Stomach (tissue), 19 donors: ENCODE measurements at places on chromosomes 16 and 17.

GRCh38 chr17:823501-823902, 41.3 kb downstream of the MRM3 start:
- H3K4me3 ChIP-seq: no peak overlapping the region
- no peak overlapping the region for H3K27ac ChIP-seq
- no peak for DNase-seq
- peaks cover 76% of the 10 kb centered on the region for H3K36me3 ChIP-seq

- DNase-seq: no peak
- H3K27me3 ChIP-seq: no peaks in the 10 kb centered on the region
- peaks cover 79% of the 10 kb centered on the region for H3K36me3 ChIP-seq
Measured at GRCh38 chr17:37259030-37259735, 116.6 kb upstream of the C17orf78 start.

GRCh38 chr17:5557485-5557884, 26.8 kb downstream of the NLRP1 start:
- no peak overlapping the region for H3K4me3 ChIP-seq
- H3K4me1 ChIP-seq: no peaks in the 10 kb centered on the region
- DNase-seq: no peak
- peaks cover 18% of the 10 kb centered on the region for H3K36me3 ChIP-seq
- H3K27ac ChIP-seq: no peak overlapping the region

DNA sequence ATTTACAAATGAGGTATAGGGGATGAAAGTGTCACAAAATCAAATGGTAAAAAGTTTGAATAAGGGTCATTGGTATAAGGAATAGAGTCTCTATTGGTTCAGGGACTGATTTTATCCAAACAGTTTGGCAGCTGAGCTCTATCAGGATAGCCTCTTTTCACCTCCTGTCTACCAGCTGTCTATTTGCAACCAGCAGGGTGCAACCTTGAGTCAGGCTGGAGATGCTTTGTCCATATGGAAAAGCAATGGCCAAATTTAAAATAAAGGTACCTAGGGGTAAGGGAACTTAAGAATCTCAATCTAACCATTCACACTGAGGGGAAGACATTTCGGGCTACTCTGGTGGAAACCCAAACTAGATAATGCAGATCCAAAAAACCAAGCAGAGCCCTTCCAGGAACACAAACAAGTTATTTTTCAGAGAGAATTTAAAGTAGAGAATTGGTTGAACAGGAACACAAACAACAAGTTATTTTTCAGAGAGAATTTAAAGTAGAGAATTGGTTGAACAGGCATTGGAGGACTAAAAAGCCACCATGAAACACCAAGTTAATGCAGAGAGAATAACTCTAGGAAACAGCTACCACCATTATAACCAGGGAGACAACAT, 12.6 kb upstream of the CA10 start:
- H3K4me1 ChIP-seq: no peaks in the 10 kb centered on the region
- DNase-seq: peak; percentile 63

DNA sequence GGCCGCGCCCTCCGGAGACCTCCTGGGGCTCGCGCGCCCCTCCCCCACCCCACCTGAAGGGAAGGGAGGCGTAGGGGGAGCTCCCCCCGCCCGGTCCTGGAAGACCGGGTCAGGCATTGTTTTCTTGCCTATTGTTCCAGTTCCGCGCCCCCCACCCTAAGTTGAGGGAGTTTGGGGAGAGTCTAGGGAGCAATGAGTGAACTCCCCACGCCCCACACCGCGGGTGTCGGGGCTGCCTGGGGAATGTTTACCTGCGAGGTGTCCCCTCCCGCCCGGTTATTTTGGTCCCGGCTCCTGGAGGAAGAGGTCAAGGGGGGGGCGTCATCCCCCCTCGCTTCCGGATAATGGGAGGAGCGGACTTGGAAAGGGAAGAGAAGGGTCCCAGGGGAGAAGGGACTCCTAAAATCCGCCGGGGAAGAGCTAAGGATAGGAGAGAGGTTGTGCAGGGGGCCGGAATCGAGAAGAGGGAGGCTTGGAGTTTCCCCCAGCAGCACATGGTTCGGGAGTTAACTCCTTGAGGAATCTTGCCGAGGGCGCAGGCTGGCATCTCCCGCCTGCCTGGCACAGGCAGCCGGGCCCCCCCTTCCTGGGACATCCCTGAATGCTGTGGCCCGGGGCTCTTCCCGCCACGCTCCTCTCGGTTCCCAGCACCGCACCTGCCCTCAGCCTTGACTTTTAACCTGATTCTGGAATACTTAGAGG, 881 bp downstream of the MLLT6 start:
- DNase-seq: peak; percentile 71
- H3K27me3 ChIP-seq: no peaks in the 10 kb centered on the region
- peak overlapping the region; percentile 95 for H3K4me3 ChIP-seq
- H3K4me1 ChIP-seq: peaks cover 46% of the 10 kb centered on the region

GRCh38 chr16:17159617-17160016, 311.1 kb downstream of the XYLT1 start:
- H3K4me3 ChIP-seq: no peak overlapping the region
- no peak overlapping the region for H3K27ac ChIP-seq

- no peaks in the 10 kb centered on the region for H3K36me3 ChIP-seq
- peak; percentile 74 for DNase-seq
- H3K4me1 ChIP-seq: peaks cover 28% of the 10 kb centered on the region
- peak within 1 kb of the TSS; percentile 85 for H3K27ac ChIP-seq
- peaks cover 100% of the 10 kb centered on the region for H3K27me3 ChIP-seq
Measured at GRCh38 chr16:3036726-3037315, at the start of gene BICDL2. BICDL2 (minus strand) TSS chr16:3036944; CDS start chr16:3035496, 1,448 bp downstream.

- H3K27me3 ChIP-seq: no peaks in the 10 kb centered on the region
- H3K4me1 ChIP-seq: peaks cover 7% of the 10 kb centered on the region
- no peak overlapping the region for H3K27ac ChIP-seq
- H3K4me3 ChIP-seq: no peak overlapping the region
Measured at GRCh38 chr17:36629252-36629847, 28.0 kb downstream of the MRM1 start.

GRCh38 chr16:27123795-27124409, 57.2 kb downstream of the C16orf82 start:
- no peaks in the 10 kb centered on the region for H3K4me1 ChIP-seq
- H3K27me3 ChIP-seq: no peaks in the 10 kb centered on the region
- DNase-seq: no peak
- no peak overlapping the region for H3K27ac ChIP-seq
- H3K4me3 ChIP-seq: no peak overlapping the region

DNA sequence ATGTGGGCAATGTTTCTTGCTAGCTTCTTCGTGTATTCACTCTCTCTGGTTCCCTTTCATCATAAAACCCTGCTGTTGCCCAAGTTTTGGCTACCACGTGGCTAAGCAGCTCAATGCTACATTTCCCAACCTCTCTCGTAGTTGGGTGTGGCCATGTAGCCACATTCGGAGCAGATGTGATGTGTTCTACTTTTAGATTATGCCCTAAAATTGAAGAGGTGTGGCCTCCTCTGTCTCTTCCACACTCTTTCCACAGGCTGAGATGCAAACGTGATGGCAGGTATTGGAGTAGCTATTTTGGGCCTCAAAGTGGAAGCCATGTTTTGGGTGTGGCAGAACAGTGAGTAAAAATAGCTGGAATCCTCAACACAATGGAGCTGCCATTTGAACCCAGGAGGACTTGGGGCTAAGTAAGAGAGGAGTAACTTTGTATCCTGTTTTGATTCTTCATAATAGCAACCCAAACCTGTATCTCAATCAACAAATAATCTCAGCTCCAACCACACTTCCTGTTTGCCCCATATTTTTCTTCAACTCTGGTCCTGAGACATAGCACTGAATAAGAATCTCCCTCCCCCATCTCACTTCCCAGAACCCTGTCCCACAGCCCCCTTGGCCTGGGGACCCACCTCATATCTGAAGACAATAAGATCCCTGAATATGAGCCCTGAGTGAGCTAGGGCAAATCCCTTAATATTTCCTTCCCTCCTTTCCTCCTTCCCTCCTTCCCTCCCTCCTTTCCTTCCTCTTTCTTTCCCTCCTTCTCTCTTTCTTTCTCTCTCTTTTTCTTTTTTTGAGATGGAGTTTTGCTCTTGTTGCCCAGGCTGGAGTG, 4.0 kb downstream of the NUPR1 start:
- H3K36me3 ChIP-seq: peaks cover 34% of the 10 kb centered on the region
- H3K4me3 ChIP-seq: no peak overlapping the region
- H3K27me3 ChIP-seq: no peaks in the 10 kb centered on the region

GRCh38 chr17:80032614-80033171, 3.0 kb downstream of the TBC1D16 start:
- no peak overlapping the region for H3K27ac ChIP-seq
- peaks cover 67% of the 10 kb centered on the region for H3K4me1 ChIP-seq
- no peak overlapping the region for H3K4me3 ChIP-seq
- no peaks in the 10 kb centered on the region for H3K36me3 ChIP-seq
- DNase-seq: no peak
- no peaks in the 10 kb centered on the region for H3K27me3 ChIP-seq

DNA sequence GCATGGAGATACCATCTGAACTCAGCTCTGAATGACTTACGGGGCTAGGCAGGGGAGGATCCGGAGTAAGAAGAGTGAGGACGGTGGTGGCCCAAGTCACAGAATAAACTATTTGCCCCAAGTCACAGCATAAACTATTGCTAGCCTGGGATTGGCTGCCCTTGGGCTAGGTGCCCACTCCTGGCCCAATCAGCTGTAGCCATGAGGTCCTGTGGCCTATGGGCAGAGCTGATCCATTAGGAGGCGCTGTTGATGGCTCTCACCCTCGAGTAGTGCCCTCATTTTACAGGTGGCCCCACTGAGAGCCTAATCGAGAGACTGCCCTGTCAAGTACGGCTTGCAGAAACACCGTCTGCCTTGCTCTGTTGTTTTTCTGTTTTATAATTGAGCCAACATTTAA, 62.3 kb upstream of the ZNF423 start:
- no peak overlapping the region for H3K27ac ChIP-seq
- no peak overlapping the region for H3K4me3 ChIP-seq
- DNase-seq: no peak
- H3K4me1 ChIP-seq: no peaks in the 10 kb centered on the region

DNA sequence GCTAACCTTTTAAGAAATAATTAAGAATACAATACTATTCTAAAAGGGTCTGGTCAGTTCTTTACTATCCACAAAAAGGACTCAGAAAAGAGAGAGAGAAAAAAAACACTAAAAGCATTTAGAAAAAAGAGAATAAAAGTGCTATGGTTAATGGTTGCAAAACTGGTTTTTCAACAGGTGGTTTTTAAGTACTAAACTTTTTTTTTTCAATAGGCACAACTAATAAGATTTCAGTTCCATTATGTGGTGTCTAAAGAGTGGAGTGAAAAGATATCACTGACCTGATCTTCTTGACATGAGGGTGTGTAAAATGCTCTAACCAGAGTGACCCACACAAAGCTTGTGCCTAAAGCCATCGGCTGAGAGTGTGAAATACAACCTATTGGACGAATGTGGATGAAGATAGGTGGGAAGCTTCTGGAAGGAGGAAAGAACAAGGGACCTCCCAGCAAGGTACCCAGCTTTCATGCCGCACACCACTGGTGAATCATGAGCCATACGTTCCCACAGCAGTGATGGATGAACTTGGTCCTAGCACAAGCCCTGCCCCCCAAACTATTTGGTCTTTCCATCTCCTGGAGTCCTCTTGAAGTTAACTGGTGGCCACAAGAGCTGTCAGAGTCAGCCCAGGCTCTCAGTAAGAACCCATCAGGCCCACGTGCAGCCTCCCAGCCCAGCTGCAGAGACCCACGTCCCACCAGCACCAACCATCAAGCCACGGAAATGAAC, 103.0 kb downstream of the ZFHX3 start:
- no peaks in the 10 kb centered on the region for H3K27me3 ChIP-seq
- peaks cover 38% of the 10 kb centered on the region for H3K4me1 ChIP-seq
- no peak for DNase-seq
- H3K4me3 ChIP-seq: no peak overlapping the region

DNA sequence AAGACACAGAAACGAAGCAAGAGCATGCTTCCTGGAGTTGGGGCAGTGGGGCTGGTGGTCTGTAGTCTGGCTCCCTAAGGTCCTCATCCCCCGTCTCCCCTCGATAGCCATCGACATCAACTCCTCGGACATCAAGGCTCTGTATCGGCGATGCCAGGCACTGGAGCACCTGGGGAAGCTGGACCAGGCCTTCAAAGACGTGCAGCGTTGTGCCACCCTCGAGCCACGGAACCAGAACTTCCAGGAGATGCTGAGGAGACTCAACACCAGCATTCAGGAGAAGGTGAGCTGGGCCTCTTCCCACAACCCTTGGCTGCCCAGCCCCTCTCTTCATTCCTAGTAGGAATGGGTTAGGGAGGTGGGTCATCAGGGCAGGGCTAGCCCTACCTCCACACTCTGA, 2.3 kb downstream of the UNC45B start:
- no peak overlapping the region for H3K4me3 ChIP-seq
- no peak overlapping the region for H3K27ac ChIP-seq
- H3K4me1 ChIP-seq: no peaks in the 10 kb centered on the region

DNA sequence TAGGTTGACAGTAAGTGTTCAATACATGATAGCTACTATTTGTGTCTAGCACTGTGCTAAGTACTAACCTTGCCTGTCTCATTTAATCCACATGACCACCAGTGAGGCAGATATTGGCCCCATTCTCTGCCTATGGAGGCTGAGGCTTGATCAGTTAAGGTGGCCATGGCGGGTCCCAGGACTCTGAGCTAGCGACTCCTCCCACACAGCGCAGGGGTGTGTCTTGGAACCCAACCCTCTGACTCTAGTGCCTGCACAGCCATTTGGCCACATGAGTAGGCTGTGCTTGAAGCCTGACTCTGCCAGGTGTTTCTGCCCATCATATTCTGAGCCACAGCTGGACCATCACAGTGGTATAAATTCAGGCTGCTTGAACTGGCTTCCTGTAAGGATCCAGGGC, 6.4 kb downstream of the NHERF1 start:
- DNase-seq: no peak
- H3K4me1 ChIP-seq: peaks cover 73% of the 10 kb centered on the region
- H3K27ac ChIP-seq: no peak overlapping the region
- no peaks in the 10 kb centered on the region for H3K27me3 ChIP-seq
- H3K4me3 ChIP-seq: no peak overlapping the region

DNA sequence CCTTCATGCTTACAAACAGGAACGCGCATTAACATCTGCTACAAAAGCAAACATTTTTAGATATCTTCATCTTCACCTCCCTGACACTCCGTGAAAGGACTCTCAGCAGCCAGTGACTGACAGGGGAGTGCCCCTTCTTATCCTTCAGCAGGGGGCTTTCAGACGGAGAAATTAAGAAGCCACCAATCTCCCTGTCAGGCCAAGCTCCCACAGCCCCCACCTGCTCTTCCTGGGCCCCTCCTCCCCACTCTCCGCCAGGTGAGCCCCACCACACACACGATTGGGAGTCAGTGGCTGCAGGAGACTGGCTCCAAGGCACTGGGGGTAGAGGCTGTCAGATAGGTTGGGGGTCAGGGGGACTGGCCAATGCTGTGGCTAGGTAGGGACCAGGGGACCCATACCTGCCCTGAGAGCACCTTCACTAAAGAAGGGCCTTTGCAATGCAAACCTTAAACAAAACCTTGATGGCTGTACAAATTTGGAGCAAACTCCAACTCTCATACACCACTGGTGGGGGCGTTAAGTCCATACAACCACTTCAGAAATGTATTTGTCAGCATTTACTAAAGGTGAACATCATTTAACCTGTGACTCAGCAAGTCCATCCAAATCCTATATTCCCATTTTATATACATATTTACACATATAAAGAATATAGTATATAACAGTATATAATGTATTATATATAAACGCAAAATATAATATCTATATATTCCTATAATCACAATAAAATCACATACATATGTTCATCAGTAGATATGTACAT, 232.2 kb downstream of the ZNF423 start:
- no peaks in the 10 kb centered on the region for H3K36me3 ChIP-seq
- no peaks in the 10 kb centered on the region for H3K27me3 ChIP-seq
- no peak overlapping the region for H3K4me3 ChIP-seq
- no peak overlapping the region for H3K27ac ChIP-seq

- no peaks in the 10 kb centered on the region for H3K4me1 ChIP-seq
- no peak overlapping the region for H3K27ac ChIP-seq
- H3K4me3 ChIP-seq: no peak overlapping the region
- no peaks in the 10 kb centered on the region for H3K27me3 ChIP-seq
- peaks cover 100% of the 10 kb centered on the region for H3K36me3 ChIP-seq
- no peak for DNase-seq
Measured at GRCh38 chr17:41982026-41982760, 15.6 kb downstream of the CNP start.
